CD4-positive, alpha-beta T cell treated with Interleukin-4 for 4 hours (primary cell): ENCODE measurements at places on chromosomes 4 and X.

- DNase-seq = no peak
These were observed 210.9 kb downstream of the SLIT2 start for GRCh38 chr4:20462426-20463175.

GRCh38 chrX:87702795-87703194, 185.2 kb downstream of the KLHL4 start:
- DNase-seq = no peak

DNA sequence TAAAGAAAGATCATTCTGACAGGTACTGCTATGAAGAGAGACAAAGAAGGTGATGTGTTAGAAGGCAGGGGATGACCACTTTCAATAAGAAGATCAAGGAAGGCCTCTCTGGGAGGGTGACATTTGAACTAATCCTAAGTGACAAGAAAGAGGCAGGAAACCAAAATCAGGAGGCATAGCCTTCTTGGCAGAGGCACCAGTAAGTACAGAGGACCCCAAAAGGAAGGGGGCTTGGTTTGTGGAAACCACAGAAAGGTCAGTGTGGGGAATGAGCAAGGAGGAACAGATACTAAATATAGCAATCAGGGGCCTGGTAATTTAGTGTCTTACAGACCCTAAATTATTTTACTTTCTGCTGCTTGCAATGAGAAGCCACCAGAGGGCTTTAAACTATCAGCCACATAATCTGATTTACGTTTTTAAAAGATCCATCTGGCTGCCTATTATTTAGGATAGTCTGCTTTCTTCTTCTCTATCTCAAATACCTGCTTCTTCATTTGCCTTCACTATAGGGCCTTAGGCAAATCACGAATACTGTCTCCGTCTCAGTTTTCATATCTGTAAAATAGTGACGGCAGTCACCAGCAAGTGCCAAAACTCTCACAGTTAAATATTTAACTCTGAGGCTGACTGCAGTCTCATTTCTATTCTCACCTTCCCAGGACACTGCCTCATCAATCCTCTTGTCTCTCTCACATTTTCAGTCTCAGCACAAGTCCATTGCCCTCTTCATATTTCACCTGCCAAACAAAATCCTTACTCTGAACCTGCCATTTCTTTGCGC, 16.7 kb downstream of the NR3C2 start:
- no peak for DNase-seq

DNA sequence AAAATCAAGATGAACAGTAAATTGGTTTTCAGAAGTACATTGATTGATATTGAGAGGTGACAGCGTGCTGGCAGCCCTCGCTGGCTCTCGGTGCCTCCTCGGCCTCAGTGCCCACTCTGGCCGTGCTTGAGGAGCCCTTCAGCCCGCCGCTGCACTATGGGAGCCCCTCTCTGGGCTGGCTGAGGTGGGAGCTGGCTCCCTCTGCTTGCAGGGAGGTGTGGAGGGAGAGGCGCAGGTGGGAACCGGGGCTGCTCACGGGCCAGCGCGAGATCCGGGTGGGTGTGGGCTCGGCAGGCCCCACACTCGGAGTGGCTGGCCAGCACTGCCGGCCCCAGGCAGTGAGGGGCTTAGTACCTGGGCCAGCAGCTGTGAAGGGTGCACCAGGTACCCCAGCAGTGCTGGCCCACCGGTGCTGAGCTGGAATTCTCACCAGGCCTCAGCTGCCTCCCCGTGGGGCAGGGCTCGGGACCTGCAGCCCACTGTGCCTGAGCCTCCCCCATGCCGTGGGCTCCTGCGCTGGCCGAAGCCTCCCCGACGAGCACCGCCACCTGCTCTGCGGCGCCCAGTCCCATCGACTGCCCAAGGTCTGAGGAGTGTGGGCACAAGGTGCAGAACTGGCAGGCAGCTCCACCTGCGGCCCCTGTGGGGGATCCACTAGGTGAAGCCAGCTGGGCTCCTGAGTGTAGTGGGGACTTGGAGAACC, 25.2 kb downstream of the RAP2C start:
- no peak for DNase-seq
